IMR-90 (cell line): ENCODE measurements at places on chromosomes 5 and 9. TPM values are rescaled to one million over a fixed set of nuclear protein-coding genes. Genes with fewer than 3 reads are reported as not detected.

- DNase-seq, result peak; percentile 51
These were observed 111.8 kb upstream of the TLE1 start for GRCh38 chr9:81801190-81801589.

DNA sequence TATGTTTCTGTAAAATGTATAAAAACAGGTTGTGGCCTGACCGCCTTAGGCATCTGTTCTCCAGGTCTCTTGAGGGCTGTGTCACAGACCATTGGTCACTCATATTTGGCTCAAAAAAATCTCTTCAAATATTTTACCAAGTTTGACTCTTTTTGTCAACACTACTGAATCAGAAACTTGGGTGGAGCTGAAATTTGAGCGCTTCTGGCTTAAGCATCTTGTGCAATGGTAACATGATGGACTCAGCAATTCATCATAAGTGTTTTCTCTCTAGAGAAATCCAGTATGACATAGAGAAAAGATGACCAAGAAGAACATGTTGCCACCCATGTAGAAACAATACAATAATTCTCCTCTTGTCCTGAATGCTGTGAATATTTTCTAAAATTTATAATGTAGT, 387.9 kb downstream of the MAT2B start:
- peak; percentile 41 for DNase-seq

- DNase-seq, result no peak
These were observed 7.7 kb downstream of the ICE1 start for GRCh38 chr5:5430136-5430535.

DNA sequence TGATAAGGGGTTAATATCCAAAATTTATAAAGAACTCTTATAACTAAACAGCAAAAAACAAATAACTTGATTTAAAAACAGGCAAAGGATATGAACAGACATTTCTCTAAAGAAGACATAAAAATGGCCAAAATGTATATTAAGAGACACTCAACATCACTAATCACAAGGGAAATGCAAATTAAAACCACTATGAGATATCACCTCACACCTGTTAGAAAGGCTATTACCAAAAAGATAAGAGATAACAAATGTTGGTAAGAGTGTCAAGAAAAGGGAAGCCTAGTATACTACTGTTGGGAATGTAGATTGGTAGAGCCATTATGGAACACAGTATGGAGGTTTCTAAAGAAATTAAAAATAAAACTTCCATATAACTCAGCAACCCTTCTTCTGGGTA, 19.4 kb upstream of the SH3TC2 start:
- DNase-seq, result no peak

GRCh38 chr9:93082841-93083411, 13.1 kb upstream of the CARD19 start:
- DNase-seq, result no peak

The ZNG1F gene
- 3.4 and 6.1 TPM in 2 replicates for total RNA-seq

The KCNIP1 gene
- total RNA-seq, result not detected in 2 replicates

The DRD1 gene
- 0.18 and 0.28 TPM in 2 replicates for total RNA-seq

The PCDHGB6 gene
- 2.2 and 2.8 TPM in 2 replicates for total RNA-seq
